Cerebellar cortex (tissue), 1 donor: ENCODE measurements at places on chromosomes 4 and X.

DNA sequence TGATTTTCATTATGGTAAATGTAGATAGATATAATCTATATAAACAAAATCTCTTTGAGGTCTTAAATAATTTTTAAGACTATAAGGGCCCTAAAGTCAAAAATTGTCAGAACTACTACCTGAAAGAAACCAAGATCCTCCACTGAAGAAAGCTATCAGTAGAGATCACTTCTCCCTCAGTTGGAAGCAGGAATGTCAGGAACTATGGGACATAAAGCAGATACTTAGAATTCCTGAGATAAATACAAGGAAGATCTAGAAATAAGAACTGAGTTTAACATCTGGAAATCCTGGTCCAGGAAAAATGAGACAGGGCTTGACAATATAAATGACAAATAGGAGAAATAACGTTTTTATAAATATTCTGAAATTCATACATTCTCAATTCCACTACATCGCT, 97.2 kb downstream of the ADAMTS3 start:
- no peak for DNase-seq

DNA sequence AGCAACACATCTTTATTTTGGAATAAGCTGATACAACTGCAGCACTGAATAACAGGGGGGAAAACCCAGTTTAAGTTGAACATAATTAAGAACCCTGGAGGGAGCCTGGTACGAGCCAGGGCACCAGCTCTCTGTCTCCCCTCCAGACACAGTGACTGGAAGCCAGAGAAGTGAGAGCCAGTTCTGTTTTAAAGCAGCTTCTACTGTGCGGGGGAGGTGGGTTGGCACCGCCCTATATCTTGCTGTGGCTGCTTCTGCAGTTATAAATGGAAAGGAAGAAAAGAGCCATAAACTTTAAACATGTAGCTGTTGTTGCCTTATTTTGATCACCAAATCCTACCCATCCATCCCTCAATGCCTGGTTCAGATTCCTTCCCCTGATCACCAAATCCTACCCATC, 207.9 kb upstream of the ANXA3 start:
- no peak for DNase-seq

GRCh38 chr4:78410225-78410624, 141.3 kb upstream of the ANXA3 start:
- DNase-seq, result no peak

GRCh38 chr4:26061248-26061986, 147.4 kb downstream of the SMIM20 start:
- DNase-seq, result peak; percentile 42

DNA sequence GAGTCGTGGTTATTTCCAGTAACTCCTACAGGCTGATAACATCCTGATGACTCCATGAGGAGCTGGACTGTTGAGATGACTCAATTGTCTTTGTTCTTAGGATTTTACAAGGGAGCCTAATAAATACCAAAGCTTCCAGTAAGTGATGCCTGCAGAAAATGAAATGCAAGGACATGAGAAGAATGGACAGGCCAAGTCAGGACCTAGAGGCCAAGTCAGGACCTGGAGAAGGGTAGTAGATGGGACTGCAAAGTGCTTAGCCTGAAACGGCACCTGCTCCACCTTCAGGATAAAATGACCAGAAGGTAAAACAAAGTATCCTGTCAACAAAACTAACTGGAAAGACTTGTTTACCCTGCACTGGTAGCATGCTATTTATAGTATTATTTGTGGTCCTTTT, 6.4 kb upstream of the SLC10A6 start:
- DNase-seq, result no peak

DNA sequence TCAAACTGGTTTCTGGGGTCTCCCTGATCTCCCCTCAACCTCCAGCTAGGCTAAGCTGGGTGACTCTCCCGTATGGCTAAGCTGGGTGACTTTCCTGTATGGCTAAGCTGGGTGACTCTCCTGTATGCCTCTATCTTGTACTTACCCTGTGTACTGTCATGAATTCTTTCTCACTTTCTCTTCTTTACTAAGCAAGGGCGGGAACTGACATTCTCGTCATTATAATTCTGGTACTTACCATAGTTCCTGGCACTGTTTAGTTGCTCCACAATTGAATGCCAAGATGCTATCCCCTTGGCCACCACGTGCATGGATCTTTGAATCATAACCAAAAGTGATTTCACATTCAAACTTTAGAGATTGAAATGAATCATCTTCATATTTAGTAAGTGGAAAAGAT, 8.8 kb downstream of the INTU start:
- DNase-seq, result no peak

DNA sequence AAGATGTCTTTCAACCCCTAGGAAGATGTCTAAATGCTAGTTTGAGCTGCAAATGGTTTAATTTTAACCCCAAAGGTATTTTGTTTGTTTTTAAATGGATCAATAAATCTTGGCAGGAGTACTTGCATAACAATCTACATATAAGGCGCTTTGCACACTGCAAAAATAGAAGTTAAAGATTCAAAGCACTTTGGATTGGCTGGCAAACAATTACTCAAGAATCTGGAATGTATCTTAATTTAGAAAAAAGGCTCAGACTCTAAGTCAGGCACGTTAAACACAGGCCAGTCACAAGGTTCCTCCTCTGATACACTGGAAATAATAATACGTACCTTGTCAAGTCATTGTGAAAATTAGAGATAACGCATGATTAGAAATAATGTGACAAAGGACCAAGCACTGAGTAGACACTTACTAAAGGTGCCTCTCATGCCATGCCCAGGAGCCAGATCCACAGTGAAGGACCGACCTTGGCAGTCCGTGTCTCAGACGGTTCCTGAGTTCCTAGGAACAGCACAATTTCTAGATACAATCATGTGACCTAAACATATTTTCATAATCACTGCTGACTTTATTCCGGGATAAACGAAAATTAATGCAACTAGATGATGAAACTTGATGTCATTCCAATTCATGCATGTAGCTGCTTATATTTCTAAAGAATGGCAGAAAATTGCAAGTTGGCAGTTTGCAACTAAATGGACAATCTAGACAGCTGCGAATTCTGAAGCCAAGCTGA, 49.6 kb downstream of the PROM1 start:
- DNase-seq, result no peak

GRCh38 chrX:48936429-48937053, 17.7 kb upstream of the PIM2 start:
- no peak for DNase-seq

- DNase-seq, result no peak
Observed at GRCh38 chr4:10762561-10762960, 78.0 kb upstream of the CLNK start.

DNA sequence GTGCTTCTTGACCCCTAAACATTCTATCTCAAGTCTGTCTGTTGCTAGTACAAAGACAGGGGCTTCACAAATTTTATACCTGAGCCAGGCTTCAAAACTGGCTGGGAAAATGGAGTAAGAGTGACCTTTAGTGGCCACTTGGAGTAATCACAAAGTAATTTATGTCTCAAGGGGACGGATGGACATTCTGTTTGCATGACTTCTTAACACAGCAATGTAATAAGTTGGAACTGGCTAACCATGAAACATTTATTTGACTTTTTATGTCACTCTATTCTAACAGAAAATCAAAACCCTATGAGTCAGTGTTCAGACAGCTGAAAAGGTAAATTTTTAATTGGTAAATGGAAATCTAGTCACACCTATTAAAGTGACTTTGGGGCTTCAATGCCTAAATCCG, 600.6 kb downstream of the ANKRD50 start:
- DNase-seq, result peak; percentile 82

GRCh38 chr4:39698424-39699009, 581 bp downstream of the UBE2K start:
- DNase-seq, result peak; percentile 41

DNA sequence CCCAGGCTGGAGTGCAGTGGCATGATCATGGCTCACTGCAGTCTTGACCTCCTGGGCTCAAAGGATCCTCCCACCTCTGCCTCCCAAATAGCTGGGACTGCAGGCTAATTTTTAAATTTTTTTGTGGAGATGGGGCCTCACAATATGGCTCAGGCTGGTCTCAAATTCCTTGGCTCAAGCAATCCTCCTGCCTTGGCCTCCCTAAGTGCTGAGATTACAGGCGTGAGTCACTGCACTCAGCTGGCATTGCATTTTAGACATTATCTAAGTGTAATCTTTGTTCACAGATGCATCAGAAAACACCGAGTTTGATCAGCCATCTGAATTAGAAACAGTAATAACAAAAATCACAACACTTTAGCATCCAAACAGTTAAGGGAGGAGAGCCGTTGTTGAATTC, 53.4 kb upstream of the CBR4 start:
- no peak for DNase-seq

- peak; percentile 78 for DNase-seq
Observed at GRCh38 chr4:153221783-153222706, 17.8 kb downstream of the TRIM2 start.

- DNase-seq, result no peak
Observed at GRCh38 chrX:4935401-4935800, 1222.0 kb upstream of the PRKX start.

- no peak for DNase-seq
Observed at GRCh38 chr4:103754844-103755243, 35.1 kb upstream of the TACR3 start.

DNA sequence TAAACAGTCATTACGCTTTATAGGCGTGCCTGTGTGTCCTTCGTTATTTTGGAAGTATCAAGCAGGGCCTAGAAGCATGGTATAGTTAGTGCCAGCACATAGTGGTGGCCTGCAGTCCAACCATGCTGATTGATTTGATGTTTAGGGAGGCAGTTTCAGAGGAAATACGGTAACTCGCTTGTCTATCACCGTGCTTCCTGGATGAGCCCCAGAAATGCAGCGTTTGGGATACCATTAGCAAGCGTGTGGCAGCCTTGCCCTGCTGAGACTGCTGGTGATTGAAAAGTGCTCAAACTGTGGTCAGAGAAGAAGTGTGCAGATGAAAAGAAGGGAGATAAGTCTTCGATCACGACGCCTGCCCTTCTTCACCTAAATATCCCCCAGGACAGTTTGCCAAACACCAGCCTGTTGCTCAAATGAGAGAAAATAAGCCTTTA, 158.4 kb downstream of the CHIC2 start:
- DNase-seq, result peak; percentile 30

DNA sequence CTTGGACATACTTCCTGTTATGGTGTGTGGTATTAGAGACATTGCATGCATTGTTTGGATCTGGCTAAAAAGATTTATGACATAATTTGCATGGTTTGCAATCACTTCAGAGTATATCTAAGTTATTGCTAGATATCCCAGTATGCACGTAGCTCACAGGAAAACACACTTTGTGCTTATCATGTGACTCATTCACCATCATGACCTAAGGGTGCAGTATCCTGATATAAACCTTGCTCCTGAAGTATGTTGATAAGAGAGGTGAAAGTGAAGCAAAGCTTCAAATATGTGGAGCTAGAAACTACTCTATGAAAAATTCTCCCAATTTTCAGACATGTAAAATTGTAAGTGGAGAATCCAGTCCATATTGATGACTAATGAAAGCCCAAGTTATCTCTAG, 46.9 kb upstream of the GRXCR1 start:
- DNase-seq, result no peak

- no peak for DNase-seq
Observed at GRCh38 chrX:4844376-4844775, 1130.9 kb upstream of the PRKX start.

DNA sequence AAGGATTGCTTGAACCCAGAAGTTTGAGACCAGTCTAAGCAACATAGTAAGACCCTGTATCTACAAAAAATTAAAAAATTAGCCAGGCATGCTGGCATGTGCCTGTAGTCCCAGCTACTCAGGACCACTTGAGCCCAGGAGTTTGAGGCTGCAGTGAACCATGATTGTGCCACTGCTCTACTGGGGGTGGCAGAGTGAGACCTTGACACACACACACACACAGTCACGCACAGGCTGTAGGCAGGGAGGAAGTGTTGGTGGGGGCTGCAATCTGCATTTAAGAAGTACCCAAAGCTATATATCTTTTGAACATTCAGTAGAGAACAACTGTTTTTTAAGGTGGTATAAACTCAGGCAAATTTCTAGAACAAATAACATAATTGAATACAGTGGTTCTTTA, 7.2 kb downstream of the SCRG1 start:
- no peak for DNase-seq

GRCh38 chr4:101345596-101346350, 1.6 kb downstream of the PPP3CA start:
- peak; percentile 64 for DNase-seq

DNA sequence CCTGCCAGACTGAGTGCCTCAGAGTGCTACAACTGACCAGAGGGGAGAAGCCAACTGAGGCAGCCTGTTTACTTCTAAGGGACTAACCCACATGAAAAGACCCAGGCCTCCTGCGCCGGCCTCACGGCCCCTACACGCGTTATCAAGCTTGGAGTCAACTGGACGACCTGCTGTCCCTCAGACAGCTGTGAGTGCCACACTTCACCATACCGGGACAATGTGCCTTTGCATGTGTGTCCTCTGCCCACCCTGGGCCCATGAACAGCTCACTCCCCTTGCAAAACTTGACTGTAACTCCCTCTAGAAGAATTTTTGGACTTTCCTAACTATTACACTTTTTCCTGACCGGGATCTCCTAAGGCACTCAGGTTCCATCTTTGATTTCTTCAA, 1.8 kb downstream of the NOP14 start:
- DNase-seq, result no peak

- DNase-seq, result no peak
Observed at GRCh38 chr4:171812333-171812664, 905 bp upstream of the GALNTL6 start.

- DNase-seq, result no peak
Observed at GRCh38 chr4:128675083-128675482, 134.4 kb upstream of the JADE1 start.

GRCh38 chr4:168831919-168832762, 177.9 kb downstream of the CBR4 start:
- peak; percentile 64 for DNase-seq

DNA sequence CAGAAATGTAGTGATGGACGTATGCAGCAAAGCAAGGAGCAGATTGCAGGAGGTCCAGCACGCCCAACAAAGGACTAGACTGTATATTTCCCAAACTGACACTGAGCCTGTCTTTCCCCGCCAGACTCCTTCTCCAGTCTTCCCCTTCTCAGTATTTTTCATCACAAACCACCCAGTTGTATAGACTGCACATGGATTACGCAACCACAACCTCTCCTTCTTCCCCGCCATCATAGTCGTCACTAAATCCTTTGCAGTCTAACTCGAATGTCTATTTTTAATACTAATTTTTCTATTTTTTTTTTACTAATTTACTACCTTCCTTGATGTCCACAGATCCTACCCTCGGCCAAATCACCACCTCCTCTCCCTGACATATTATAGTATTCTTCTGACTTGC, 105.4 kb downstream of the MTNR1A start:
- DNase-seq, result no peak

- no peak for DNase-seq
Observed at GRCh38 chr4:87128006-87128705, 92.3 kb downstream of the KLHL8 start.

GRCh38 chrX:13266641-13267345, 53.1 kb downstream of the ATXN3L start:
- no peak for DNase-seq

GRCh38 chr4:71241501-71242288, 97.1 kb upstream of the SLC4A4 start:
- DNase-seq, result no peak
